ENCODE measurements at places on chromosomes 2 and 18. TPM values are rescaled to one million over a fixed set of nuclear protein-coding genes. Genes with fewer than 3 reads are reported as not detected.

Gene CNDP1
- not detected for total RNA-seq

- DNase-seq = no peak
Observed at GRCh38 chr2:86464652-86465051, 23.5 kb downstream of the KDM3A start.

GRCh38 chr2:237287872-237288271 lies 126.1 kb downstream of the COL6A3 start:
- no peak for DNase-seq

- no peak for DNase-seq
Observed at GRCh38 chr18:31483396-31483795, 14.6 kb upstream of the DSG2 start.

DNA sequence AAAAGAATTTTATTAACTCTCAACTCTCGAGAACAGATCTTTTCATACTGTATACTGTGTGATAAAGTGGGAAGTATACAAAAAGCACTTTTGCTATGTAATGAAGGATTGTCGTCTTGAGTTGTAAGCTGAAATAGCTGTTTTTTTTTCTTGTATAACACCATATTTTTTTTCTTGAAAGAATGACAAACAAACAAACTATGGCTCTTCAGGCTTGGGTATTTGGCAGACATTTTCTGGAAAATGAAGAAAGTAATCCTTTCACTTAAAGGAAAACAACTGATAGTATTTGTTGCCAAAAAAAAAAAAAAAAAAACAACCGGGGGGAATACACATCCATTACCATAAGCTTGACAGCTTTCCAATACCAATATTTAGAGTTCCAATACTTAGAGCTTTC lies 230.4 kb downstream of the ICOS start:
- no peak for DNase-seq

DNA sequence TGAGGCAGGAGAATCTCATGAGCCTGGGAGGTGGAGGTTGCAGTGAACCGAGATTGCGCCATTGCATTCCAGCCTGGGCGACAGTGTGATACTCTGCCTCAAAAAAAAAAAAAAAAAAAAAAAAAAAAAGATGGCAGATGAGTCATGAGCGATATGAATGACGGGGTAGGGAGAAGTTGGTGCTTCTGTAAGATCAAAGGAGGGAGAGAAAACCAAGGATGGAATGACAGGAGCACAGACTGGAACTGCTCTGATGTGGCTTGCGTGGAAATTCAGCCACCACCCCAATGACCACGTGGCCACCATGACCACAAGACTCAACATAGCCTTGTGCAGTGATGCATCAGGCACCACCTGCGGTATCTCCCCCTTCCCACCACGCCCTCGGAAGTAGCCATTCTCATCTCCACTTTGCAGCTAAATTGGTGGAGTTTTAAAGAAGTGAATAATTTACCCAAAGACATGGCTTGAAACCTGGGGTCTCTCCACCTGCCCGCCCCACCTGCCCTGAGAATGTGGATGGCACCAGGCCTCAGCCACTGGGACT lies 96.0 kb downstream of the ACKR3 start:
- no peak for DNase-seq
